GM23248 (cell line): ENCODE measurements at places on chromosomes 7 and 10. TPM values are rescaled to one million over a fixed set of nuclear protein-coding genes. Genes with fewer than 3 reads are reported as not detected.

Gene LRRC4
- total RNA-seq, result 0.32 and 0.51 TPM in 2 replicates

Gene PRPS1L1
- total RNA-seq, result not detected in 2 replicates

Gene DGKI
- total RNA-seq, result 21.1 and 25.9 TPM in 2 replicates

Gene PALS2
- total RNA-seq, result 16.9 and 17.4 TPM in 2 replicates

Gene ABLIM1
- total RNA-seq, result 0.54 and 4.3 TPM in 2 replicates

Gene BHLHA15
- total RNA-seq, result not detected in 2 replicates

Gene PRF1
- not detected in 2 replicates for total RNA-seq

Gene AKR1C4
- not detected in 2 replicates for total RNA-seq

Gene EPDR1
- 1.5 and 5.2 TPM in 2 replicates for total RNA-seq

Gene LRRD1
- total RNA-seq, result not detected in 2 replicates

Gene TCF7L2
- total RNA-seq, result 4.2 and 6.2 TPM in 2 replicates

Gene SUGCT
- total RNA-seq, result 2.2 and 3.7 TPM in 2 replicates

Gene IDI2
- not detected in 2 replicates for total RNA-seq

DNA sequence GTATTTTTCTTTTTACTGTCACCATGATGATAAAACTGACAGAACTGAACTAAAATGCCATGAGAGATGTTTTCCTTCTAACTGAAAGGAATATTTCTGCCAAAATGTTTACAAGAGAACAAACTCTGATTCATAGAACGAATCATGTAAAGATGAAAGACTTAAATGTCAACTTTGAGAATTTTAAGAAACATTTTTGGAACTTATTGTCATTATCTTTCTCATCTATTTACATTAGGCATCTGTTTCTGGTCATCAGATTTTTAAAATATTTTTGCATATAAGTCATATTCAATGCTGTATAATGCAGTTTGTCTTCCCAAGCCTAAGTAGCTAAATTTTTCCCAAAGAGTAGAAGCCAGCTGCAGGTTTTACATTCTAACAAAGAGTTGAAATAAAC, 358.5 kb downstream of the TFEC start:
- H3K4me3 ChIP-seq, result peak overlapping the region; percentile 19
- H3K4me1 ChIP-seq, result peaks cover 17% of the 10 kb centered on the region
- H3K27me3 ChIP-seq, result no peaks in the 10 kb centered on the region
- H3K27ac ChIP-seq, result peak overlapping the region; percentile 6; the same call in 1 of the 2 replicates
- peak; percentile 45 for DNase-seq

GRCh38 chr10:90860790-90861189, 3.0 kb upstream of the HTR7 start:
- no peaks in the 10 kb centered on the region for H3K36me3 ChIP-seq
- no peak overlapping the region for H3K4me3 ChIP-seq
- H3K27ac ChIP-seq, result no peak overlapping the region
- peaks cover 21% of the 10 kb centered on the region for H3K4me1 ChIP-seq

GRCh38 chr10:115827231-115828009, 445.6 kb downstream of the GFRA1 start:
- peak; percentile 82 for DNase-seq
- no peaks in the 10 kb centered on the region for H3K27me3 ChIP-seq
- H3K27ac ChIP-seq, result peak overlapping the region; percentile 48
- H3K4me3 ChIP-seq, result no peak overlapping the region

GRCh38 chr10:124081547-124082140, 11.8 kb downstream of the CHST15 start:
- DNase-seq, result no peak
- H3K4me1 ChIP-seq, result no peaks in the 10 kb centered on the region
- no peak overlapping the region for H3K4me3 ChIP-seq

DNA sequence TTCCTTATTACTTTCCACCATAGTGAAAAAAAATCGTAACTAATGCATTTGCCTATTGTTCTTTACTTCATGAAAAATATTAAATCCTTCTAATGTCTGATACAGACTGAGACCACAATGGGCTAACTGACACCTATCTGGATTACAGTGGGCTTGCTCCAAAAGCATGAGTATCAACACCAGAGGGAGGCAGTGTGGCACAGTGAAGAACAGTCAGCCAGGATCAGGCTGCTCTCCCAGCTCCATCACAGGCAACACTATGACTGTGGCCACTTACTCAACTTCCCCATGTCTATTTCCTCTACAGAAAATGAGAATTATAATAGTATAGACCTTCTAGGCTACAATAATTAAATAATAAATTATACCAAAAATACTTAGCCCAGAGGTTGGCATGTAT, 97.2 kb downstream of the SLC25A13 start:
- no peaks in the 10 kb centered on the region for H3K36me3 ChIP-seq
- peaks cover 3% of the 10 kb centered on the region for H3K4me1 ChIP-seq
- no peak overlapping the region for H3K4me3 ChIP-seq

DNA sequence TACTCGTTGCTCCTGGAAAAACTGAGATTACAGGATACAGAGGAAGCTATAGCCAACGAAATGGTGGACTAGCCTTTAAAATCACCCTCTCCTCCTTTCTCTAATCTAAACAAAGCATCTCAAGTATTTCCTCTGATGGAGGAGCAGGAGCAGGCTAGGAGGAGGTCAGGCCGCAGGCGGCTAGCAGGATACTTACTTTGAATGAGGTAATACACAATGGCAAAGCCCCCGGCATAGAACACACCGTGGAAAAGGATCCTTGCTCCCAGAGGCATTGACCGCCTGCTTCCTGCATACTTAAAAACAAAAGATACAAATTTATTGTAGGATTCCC, 64.4 kb downstream of the STK17A start:
- H3K4me1 ChIP-seq, result peaks cover 58% of the 10 kb centered on the region
- H3K4me3 ChIP-seq, result peak overlapping the region; percentile 53
- H3K27me3 ChIP-seq, result no peaks in the 10 kb centered on the region
- peak; percentile 78 for DNase-seq
- no peaks in the 10 kb centered on the region for H3K36me3 ChIP-seq

DNA sequence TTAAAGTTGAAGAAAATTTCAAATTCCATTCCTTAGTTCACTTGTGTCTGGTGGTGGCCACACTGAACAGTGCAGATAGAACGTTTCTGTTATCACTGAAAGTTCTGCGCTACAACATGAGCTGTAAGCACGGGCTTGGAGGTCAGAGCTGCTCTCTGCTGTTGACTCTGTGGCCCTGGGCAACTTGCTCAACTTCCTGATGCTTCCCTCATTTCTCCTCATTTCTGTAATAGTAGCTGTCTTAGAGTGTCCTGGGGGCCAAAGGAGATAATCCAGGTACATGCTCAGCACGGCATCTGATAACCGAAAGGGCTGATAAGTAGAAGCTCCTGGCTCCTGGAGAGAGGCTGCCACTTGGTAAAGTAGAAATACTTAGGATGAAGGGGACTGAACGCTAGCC, 92.3 kb upstream of the DUSP5 start:
- no peaks in the 10 kb centered on the region for H3K27me3 ChIP-seq
- H3K36me3 ChIP-seq, result no peaks in the 10 kb centered on the region
- no peak overlapping the region for H3K27ac ChIP-seq
- H3K4me3 ChIP-seq, result no peak overlapping the region
- H3K4me1 ChIP-seq, result peaks cover 32% of the 10 kb centered on the region

- peaks cover 47% of the 10 kb centered on the region for H3K4me1 ChIP-seq
- no peaks in the 10 kb centered on the region for H3K27me3 ChIP-seq
- peak overlapping the region; percentile 46 for H3K4me3 ChIP-seq
- DNase-seq, result peak; percentile 63
- no peaks in the 10 kb centered on the region for H3K36me3 ChIP-seq
These were observed 23.6 kb downstream of the IFIT3 start for GRCh38 chr10:89351412-89351779.

GRCh38 chr7:8778459-8778858, 345.1 kb downstream of the NXPH1 start:
- no peak overlapping the region for H3K27ac ChIP-seq
- H3K4me3 ChIP-seq, result no peak overlapping the region
- H3K27me3 ChIP-seq, result no peaks in the 10 kb centered on the region
- H3K4me1 ChIP-seq, result no peaks in the 10 kb centered on the region

GRCh38 chr10:48770561-48771089, 86.0 kb downstream of the WDFY4 start:
- DNase-seq, result no peak
- H3K27me3 ChIP-seq, result peaks cover 16% of the 10 kb centered on the region
- no peak overlapping the region for H3K4me3 ChIP-seq
- no peaks in the 10 kb centered on the region for H3K4me1 ChIP-seq
- H3K36me3 ChIP-seq, result no peaks in the 10 kb centered on the region

DNA sequence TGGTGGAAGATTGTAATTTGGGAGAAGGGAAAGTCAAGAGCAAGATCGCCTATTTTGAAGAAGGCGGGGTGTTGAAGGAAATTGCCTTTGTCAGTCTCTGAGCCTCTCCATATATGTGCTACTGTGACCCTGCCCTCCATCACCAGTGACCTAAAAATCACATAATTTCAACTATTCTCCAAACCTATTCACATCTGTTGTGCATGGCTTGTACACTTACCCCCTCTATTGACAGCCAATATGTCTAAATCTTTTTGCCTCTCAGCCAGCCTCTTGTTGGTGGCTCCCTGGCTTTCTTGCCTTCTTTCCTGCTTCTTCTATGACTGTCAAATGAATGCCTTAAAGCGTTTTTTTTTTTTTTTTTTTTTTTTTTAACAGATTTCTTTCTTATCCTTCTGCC, 295.6 kb downstream of the AUTS2 start:
- H3K36me3 ChIP-seq, result no peaks in the 10 kb centered on the region
- no peak overlapping the region for H3K4me3 ChIP-seq
- no peak overlapping the region for H3K27ac ChIP-seq
- no peaks in the 10 kb centered on the region for H3K27me3 ChIP-seq

DNA sequence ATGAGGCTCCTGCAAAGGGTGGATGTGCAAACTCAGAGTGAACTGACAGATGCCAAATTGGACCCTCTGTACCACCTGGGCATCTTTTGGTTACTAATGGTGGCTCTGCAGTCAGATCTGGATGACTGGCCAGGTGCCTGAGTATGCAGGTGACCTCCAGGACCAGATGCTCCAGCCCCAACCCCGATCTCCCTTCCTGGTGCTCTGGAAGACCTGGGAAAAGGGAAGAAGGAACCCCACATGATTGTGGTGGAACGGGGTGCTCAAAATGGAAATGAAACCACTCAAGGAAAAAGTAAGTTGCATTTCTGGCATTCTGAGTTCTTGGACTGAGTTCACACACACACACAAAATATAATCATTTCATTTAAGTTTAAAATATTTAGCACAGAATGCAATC, 9.8 kb upstream of the AEBP1 start:
- no peak for DNase-seq
- no peak overlapping the region for H3K4me3 ChIP-seq
- no peaks in the 10 kb centered on the region for H3K36me3 ChIP-seq
- no peaks in the 10 kb centered on the region for H3K27me3 ChIP-seq
- H3K4me1 ChIP-seq, result peaks cover 12% of the 10 kb centered on the region
- H3K27ac ChIP-seq, result no peak overlapping the region

DNA sequence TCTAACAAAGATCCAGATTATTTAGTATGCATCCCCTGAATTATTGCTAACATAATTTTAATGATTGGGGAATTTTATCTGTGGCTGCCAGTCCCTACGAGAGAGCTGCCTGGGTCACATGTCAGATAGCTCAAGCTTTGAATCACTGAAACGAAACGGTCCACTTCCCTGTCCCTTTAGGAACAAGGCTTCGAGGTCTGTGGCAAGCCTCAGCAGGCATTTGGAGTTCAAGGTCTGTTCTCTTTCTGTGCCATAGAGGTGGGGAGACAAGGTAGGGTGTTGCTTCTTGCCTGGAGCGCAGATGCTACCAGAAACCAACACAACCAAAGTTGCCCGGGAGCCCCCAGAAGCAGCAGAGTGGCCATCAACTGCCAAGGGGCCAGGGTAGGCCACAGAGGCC, 13.9 kb upstream of the SH2D4B start:
- no peaks in the 10 kb centered on the region for H3K27me3 ChIP-seq
- no peak overlapping the region for H3K27ac ChIP-seq
- no peak overlapping the region for H3K4me3 ChIP-seq
- no peaks in the 10 kb centered on the region for H3K36me3 ChIP-seq
- no peak for DNase-seq

DNA sequence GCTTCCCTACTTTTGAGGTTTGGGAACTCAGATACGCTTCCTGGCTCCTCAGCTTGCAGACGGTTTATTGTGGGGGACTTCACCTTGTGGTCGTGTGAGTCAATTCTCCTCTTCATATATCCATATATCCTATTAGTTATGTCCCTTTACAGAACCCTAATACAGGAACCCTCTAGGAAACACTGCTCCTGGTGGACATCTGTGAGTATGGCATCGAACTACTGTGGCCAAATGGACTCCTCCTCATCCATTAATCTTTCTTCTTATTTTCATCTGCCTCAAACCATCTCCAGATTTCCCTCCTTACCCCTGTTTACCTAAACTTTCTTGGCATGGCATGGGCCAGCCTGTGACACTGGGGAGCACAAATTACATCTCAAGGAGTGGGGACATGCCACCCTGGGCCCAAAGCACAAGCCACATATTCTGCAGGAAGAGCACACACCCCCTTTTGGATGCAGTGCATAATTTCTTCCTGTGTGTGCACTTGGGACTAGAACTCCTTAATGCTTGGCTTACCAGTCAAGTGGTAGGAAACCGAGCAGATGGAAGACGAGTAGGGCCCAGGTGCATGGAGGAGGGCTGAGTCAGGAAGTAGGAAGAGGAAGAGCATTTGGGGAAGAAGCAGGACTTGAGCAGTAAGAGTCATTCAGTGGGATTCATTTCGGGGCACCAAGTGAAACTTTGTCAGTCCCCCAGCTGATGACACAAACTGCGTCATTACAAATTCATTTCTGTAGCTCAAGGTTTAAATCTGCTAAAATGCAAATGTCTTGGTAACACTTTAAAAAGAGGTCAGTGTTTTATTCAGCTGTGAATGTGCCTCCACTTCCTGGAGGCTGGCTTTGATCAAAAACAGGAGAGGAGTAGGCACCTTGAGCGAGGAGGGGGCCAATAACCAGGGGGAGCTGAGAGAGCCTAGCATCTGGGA, 80.8 kb upstream of the PLXNA4 start:
- H3K4me1 ChIP-seq, result no peaks in the 10 kb centered on the region
- H3K27ac ChIP-seq, result no peak overlapping the region
- H3K36me3 ChIP-seq, result no peaks in the 10 kb centered on the region
- peak; percentile 37 for DNase-seq
- H3K27me3 ChIP-seq, result peaks cover 7% of the 10 kb centered on the region; the same call in 1 of the 2 replicates
- H3K4me3 ChIP-seq, result no peak overlapping the region

GRCh38 chr7:37007691-37008090, 283.4 kb upstream of the AOAH start:
- no peak overlapping the region for H3K4me3 ChIP-seq
- no peaks in the 10 kb centered on the region for H3K36me3 ChIP-seq
- H3K27ac ChIP-seq, result no peak overlapping the region

- peaks cover 62% of the 10 kb centered on the region for H3K4me1 ChIP-seq
- no peak overlapping the region for H3K4me3 ChIP-seq
- H3K27ac ChIP-seq, result no peak overlapping the region
- DNase-seq, result no peak
These were observed 81.9 kb upstream of the CAPZA2 start for GRCh38 chr7:116780521-116780920.

DNA sequence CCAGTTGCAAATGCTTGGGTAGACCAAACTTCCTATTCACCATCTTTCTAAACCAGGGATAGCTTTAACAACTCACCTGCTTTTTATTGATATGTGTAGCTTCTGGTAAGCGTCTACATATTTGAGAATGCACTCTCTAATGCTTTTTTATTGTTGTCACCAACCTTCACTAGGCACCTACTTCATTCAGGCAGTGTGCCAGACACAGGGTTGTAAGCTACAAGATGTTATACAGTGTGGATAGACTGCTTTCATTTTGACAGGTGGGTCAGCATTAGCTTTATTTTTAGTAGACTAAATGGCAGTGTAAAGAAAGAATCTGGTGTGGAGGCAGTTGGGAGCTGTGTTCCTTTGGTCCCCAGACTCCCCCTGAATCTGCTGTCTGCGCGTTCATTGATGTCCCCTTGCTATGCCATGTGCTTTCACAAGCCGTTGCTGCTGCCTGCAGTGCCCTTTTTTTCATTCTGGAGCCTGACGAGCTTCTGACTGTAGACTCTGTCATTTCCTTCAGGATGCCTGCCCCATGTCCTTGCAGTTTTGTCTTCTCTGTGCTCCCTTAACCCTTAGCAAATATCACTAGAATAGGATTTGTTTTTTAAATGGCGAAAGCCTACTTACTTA, 32.1 kb downstream of the NRF1 start:
- 0 out of 2 replicates have a peak overlapping the region, but pooled peaks have one; percentile 31 for H3K4me3 ChIP-seq
- H3K4me1 ChIP-seq, result peaks cover 13% of the 10 kb centered on the region
- no peaks in the 10 kb centered on the region for H3K36me3 ChIP-seq
